ENCODE measurements at places on chromosomes 5 and 9.

DNA sequence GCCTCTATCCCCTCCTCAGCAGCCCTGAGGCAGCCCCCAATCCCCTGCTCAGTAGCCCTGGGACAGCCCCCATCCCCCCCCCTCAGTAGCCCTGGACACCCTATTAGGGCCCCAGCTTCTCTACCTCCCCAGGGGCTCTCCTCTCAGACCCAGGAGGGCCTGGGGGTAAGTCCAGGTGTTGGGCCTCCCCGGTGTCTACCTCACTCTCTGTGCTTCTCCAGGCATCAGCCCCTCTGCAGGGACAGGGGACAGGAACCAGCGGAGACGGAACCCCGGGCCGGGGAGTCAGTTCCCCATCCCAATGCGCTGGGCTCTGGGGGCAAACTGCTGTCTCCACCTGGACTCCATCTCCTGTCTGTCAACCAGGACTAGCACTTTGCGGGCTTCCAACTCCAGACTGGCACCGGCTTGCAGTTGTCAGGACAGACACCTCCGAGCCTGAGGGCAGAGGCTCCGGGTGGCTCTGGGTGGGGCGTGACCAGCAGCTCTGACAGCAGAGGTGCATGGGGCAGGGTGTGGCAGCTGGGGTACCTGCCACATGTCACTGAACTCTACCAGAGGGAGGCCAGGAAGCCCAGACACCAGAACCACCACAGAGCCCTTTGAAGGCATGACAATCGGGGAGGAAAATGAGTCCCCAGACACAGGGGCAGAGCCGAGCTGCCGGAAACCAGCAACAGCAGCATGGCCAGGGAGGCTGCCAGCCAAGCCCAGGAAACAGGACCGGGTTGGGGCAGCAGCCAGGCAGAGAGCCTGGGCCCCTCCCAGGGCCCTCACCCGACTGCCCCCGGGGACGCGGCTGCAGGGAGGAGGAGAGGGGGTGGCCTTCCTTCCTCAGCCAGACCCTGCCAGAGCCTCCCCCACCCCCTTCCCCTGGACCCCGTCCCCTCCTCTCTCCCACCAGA lies 17.7 kb upstream of the UBAC1 start:
- DNase-seq = no peak

DNA sequence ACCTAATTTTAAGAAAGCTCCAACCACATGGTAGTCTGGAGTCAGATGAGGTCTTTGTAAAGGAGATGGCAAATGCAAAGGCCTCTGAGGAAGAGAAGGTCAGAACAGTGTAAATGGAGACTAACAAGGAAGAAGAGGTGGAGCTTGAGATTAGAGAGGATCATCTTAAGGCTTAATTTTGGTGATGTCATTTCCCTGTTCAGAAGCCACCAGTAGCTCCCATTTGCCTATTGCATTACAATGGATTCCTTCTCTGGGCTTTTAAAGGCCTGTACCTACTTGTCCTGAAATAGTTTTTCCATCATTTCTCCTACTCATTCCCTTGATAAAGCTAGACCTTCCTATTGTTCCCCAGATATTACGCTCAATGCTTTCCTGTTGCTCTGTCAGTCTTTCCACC lies 16.1 kb downstream of the PCSK5 start:
- DNase-seq = no peak

DNA sequence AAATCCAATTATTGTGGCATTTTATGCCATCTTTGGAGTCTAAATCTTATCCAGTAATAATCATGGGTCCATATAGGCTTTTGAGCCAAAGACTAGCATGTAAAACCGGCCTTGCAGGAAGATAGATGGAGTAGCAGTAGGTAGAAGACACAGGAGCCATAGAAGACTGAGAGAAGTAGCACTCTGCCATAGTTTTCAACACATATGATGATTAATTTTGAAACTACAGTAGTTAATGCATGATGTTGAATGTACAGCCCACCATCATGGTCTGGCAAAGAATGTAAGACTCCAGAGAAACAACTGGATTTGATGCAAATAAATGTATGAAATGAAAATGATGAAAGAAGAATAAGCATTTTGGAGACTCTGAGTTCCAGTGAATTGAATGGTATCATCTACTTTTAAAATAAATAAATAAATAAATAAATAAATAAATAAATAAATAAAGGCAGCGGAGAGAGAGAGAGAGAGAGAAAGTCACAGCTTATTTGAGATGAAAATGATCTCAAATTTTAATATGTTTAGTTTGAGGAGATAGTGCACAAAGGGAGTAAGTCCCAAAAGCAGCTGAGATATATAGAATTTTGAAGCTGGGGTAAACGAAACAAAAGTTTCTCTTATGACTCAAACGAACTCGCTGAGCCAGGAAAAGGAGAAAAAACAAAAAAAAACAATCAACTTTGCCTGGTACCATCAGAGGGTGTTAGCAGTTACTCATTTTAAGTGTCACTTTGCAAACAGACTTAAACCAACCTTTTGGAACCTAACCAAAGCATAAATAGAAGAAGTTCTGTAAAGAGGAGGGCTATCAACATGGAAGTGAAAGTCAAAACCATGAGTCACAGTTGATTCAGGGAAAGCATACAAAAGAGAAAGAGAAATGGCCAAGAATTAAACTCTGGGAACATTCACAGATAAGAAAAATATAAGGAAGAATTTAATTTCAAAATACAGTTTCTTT lies 388.7 kb downstream of the CETN3 start:
- peak; percentile 80 for DNase-seq

- no peak for DNase-seq
Measured at GRCh38 chr9:135796784-135797485, 95.0 kb downstream of the KCNT1 start.

GRCh38 chr9:15249042-15249818 lies 57.8 kb downstream of the TTC39B start:
- DNase-seq = no peak

- no peak for DNase-seq
Measured at GRCh38 chr9:38071470-38072134, 2.6 kb upstream of the SHB start.

- no peak for DNase-seq
Measured at GRCh38 chr9:10999646-11000045, 386.8 kb upstream of the PTPRD start.
